ENCODE measurements at places on chromosomes 11 and 22.

DNA sequence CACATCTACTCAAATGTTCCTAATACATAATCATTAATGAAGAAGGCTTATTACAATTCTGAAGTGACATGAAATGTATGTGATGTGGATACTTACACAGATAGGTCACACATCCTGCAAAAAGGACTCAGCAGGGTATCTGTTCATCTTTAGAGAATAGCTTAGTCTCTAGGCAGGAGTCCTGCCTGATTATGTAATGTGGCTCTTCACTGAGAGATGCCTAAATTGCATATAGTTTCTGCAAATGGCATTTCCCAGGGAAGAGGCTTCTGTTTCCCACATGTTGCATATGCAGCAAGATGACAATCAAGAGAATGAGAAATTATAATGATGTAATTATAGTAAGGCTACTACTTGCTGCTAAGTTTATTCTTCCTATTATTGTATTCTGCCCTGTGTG, 58.8 kb upstream of the SLC36A4 start:
- no peak for DNase-seq

DNA sequence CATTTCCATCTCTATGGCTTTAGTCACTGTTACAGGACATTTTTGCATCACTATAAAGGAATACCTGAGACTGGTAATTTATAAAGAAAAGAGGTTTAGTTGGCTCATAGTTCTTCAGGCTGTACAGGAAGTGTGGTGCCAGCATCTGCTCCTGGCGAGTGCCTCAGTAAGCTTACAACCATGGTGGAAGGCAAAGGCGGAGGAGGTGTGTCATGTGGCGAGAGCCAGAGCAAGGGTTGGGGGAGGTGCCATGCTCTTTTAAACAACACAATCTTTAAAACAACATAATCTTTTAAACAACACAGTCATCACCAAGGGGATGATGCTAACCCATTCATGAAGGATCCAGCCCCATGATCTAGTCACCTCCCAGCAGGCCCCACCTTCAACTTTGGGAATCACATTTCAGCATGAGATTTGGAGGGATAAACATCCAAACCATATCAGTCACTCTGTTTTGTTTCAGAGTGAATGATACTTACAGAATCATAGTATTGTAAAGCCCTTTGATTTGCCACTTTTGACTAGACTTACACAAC, 103.3 kb downstream of the PDE3B start:
- no peak for DNase-seq

DNA sequence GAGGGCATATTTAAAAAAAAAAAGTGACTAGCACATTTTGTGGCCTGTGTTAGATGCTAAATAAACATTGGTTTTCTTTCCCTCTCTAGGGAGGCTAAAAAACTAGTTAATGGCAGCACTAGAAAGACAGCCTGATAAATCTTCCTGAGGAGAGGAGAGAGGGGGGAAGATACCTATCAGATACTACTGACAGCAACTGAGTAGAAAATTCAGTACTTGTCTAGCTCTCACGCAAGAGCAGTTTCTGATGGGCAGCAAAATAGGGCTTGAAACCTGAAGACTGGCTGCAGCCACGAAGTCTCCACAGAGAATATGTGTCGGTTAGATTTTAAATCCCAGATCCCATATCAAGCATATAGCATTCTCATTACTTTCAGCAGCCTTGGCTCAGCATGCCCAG, 388.2 kb downstream of the KCNA4 start:
- no peak for DNase-seq

- no peak for DNase-seq
Measured at GRCh38 chr11:113839842-113840241, 35.5 kb downstream of the USP28 start.

DNA sequence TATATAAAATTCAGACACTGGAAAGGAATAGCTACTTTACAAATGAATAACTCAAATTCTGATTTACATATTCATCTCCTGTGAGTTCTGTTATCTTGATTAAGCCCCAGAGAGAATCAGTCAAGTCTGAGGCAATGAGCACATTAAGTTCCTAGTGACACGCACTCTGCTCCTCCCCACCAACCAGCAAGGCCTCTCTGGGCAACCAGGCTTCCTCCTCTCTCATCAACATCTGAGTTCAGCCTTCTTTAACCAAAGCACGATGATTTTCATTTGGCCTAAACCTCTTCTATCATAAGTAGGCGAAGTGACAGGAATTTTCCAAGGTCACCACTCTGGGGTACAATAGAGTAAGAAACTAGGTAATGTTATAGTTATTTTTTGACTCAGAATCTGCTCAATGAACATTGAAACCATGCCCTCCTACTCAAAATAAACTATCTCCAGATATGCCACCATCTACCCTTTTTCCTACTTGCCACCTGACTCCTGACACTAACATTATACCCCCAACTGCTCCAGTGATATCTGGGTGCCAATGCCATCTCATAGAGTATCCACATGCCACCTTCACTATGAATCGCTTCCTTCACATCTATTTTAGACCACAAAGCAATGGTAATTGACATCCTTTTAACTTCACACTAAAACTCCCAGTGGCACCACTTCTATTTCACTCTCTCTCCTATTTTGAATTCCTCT, 114.8 kb downstream of the FAM76B start:
- no peak for DNase-seq

GRCh38 chr11:122024278-122024677, 91.7 kb downstream of the BLID start:
- no peak for DNase-seq

DNA sequence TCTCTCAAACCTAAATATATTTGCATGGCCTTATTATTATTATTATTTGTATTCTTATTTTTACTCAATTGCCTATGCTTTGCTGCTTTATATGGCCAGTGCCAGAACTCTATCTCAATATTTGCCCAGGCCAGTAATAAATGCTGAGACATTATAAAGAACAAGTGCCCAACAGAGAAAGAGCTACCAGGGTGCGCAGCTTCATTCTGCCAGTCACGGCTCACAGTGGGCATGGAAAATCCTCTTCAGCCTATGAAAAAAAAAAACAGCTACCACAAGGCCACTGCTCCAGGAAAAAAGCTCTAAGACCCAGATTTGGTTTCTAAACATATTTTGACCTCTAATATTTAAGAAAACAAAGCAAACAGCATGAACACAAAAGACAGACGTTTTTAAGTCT, 1223.6 kb downstream of the LRRC4C start:
- DNase-seq, result no peak

Data from erythroblast (primary cell).